A549 treated with CORT108297 at 1 μM for 4 hours (cell line): ENCODE measurements at places on chromosomes 2 and 18. TPM values are rescaled to one million over a fixed set of nuclear protein-coding genes. Genes with fewer than 3 reads are reported as not detected.

The CHCHD5 gene
- 58.9 to 72.1 TPM (median 64.6 TPM) in 5 replicates for total RNA-seq

The ERFE gene
- total RNA-seq, result 5.1 to 10.4 TPM (median 7.6 TPM) in 5 replicates

The OR6B2 gene
- total RNA-seq, result not detected in 5 replicates

The DNER gene
- 6.2 to 10.2 TPM (median 7.2 TPM) in 5 replicates for total RNA-seq

The FOXI3 gene
- total RNA-seq, result 0.05 TPM in 1 of 5 replicates, not detected in the others
